ENCODE measurements at places on chromosomes 5 and 9.

- no peak for DNase-seq
Observed at GRCh38 chr9:3177936-3178335, 334.0 kb upstream of the PUM3 start.

DNA sequence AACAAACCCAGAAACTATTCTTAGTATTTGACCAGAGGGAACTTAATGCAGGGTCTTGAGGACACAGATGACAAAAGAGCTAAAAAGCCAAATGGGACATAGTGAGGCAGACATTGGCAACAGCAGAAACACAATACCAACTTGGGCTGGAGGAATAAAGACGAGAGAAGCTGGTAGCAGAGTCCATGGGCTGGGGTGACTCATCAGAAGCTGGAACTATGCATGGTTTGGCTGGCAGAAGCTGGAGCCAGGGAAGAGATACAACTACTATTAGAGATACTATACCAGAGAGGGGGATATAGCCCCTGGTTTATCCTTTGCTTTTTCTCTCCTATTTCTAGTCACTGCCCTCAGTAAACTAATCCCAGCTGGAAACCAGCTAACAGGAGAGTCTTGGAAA, 29.2 kb upstream of the DPYSL3 start:
- no peak for DNase-seq

DNA sequence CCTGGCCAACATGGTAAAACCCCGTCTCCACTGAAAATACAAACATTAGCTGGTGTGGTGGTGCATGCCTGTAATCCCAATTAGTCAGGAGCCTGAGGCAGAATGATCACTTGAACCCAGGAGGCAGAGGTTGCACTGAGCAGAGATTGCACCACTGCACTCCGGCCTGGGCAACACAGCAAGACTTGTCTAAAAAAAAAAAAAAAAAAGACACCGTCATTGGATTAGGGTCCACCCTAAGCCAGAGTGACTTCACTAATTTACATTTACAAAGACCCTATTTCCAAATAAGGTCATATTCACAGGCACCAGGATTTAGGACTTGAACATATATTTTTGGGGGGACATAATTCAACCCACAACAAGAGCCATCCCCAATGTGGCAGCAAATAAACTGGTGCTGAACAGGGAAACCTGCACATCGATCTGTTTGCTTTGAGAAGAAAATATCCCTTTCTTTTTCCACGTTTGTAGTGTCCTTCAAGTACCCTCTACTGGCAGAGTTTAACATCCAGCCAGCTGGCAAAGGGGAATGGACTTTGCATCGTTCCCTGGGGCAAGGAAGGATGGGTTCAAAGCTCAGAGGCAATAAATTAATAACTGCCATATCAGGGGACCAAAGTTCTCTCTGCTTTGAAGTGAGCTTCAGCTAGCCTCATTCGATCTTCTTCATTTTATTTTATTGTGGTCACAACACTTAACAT, 3.7 kb upstream of the DNAJC25 start:
- DNase-seq: no peak

- no peak for DNase-seq
Observed at GRCh38 chr5:138929571-138929955, 54.4 kb upstream of the LRRTM2 start.

- DNase-seq: no peak
Observed at GRCh38 chr5:39211773-39212172, 7.6 kb downstream of the FYB1 start.

All from psoas muscle (tissue), 8 donors.